ENCODE measurements at places on chromosomes 12 and 14. TPM values are rescaled to one million over a fixed set of nuclear protein-coding genes. Genes with fewer than 3 reads are reported as not detected.

Gene EIF2S3B
- total RNA-seq: 2.9 TPM

Gene TRIP11
- 15.1 TPM for total RNA-seq

Gene CABP1
- 0.14 TPM for total RNA-seq

Gene RNASE4
- 7.6 TPM for total RNA-seq

Gene RHNO1
- 40.3 TPM for total RNA-seq

All from epithelial cell of proximal tubule (primary cell).